ENCODE measurements at places on chromosomes 16 and 17. TPM values are rescaled to one million over a fixed set of nuclear protein-coding genes. Genes with fewer than 3 reads are reported as not detected.

GRCh38 chr17:49162866-49163265 is 30.3 kb downstream of the B4GALNT2 start:
- DNase-seq = no peak

DNA sequence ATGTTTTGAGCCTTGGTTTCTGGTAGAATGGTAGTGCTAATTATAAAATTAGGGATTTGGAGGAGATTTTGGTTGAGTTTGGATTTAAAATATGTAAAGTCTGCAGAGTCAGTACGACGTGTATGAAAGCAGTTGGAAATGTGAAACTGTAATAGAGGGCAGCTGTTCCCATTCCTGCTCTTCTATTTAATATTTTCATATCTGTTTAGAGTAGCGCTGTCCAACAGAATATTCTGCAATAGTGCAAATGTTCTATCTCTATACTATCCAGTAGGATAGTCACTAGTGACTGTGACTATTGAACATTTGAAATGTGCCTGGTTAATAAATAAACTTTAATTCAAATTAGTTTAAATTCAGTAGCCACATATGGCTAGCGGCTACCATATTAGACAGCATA is 443.4 kb upstream of the SOX9 start:
- no peak for DNase-seq

- DNase-seq = no peak
Observed at GRCh38 chr16:81650982-81651562, 128.0 kb upstream of the PLCG2 start.

DNA sequence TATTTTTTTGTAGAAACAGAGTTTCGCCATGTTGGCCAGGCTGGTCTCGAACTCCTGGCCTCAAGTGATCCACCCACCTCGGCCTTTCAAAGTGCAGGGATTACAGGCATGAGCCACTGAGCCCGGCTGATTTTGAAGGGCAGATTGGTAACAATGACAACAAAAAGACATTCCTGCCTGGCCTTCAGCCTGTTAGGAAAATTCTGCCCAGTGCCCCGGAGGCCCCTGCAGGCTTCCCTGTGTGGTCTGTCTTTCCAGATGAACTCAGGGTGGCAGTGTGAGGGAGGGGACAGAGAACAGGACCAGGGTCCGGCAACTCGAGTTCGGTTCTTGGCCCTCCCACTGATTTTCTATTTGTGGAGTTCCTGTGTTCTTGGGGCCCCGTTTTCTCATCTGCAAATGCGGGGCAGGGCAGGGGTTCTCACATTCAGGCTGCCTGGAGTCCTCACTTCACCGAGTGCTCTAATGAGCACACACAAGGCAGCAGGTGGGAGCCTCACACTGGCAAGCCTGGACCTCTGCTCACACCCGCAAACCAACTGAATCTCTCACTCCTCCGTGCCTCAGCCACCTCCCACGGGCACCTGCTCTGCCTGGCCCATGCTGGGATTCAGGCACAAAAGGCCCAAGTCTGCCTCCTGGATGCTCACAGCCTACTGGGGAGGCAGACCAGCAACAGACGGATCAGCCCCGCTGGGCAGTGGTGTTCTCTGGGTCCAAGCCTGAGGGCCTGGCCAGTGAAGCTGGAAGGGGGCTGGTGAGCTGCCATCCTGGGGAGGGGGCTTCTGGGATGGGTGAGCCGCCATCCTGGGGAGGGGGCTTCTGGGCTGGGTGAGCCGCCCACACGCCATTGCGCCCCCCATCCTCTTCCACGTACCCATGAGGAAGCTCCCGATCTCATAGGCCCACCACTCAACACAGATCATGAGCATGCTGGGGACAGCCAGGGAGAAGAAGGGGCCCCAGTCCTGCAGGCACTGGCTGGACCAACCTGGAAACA is 10.3 kb downstream of the SLC47A2 start:
- DNase-seq = no peak

APOBR gene
- total RNA-seq = 3.7 TPM

Data from omental fat pad (tissue), 4 donors.